Brain microvascular endothelial cell (primary cell): ENCODE measurements at places on chromosomes 1 and 21.

DNA sequence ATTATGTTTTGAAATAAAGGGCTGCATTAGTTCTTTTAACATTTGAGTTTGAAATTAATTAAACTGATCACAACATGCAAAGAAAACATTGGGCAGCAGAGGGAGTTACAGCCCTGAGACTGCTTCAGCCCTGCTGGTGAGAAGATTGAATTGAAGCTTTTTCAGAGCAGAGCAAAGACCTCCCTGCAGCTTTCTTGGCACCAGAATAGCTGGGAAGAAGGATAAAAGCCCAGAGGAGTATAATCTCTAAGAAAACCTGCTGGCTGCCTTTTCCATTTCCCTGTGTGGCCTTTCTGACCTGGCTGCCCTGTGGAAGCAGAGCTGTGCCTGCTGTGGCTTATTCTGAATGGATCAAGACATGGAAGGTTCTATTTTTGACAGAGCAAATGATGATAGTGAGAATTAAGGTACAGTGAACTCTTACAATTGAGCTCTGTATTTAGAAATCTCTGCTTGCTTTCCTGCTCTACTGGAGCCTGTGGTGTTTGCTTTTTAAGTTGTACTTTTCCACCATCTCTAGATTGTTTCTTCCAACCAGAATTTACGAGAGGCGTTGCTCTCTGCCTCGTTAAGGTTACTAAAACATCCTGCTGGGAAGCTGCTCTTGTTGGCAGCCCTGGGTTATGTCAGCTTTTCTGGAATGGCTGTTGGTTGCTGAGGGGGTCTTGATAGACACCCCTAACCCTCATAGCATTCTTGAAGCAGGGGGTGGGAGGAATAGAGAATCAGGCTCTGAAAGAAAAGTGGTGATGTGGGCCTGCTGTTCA, 9.9 kb downstream of the SNRPE start:
- peak; percentile 67 for DNase-seq

- DNase-seq, result peak; percentile 12
Observed at GRCh38 chr1:244603498-244603897, 49.4 kb upstream of the DESI2 start.

DNA sequence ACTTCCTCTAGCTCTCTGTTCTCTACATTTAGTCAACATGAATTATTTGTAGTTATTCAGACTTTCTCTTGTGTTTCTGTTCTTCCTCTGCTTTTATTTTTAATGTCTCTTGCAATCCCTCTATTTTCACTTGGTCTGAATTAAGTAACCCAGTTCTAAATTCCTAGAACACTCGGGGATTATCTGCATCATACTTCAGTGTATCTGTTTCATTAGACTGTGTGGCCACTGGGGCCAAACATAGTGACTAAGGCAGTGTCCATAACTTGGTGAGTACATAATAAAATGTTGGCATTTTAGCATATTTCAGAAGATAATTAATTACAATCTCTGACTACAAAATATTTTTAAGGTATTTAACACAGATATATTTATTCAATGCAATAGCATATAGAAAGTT, 1087.2 kb upstream of the B3GALT2 start:
- DNase-seq, result no peak

DNA sequence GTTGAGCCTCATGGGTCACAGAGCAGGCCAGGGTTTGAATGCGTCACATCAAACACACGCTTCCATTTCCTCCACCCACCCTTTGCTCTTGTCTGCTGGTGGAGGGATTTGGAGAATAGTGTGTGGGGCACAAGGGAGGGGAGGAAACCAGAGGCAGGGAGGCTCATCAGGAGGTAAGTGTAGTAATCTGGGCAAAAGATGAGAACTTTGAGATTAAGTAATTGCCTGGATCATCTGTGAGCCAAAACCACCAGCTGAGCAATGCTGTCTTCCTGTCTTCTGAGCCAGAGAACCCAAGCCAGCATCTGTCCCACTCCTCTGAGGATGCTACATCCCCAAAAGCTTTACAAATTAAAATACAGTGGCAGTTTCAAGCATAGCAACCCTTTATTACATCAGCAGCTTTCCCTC, 45.2 kb downstream of the C8B start:
- DNase-seq, result no peak

GRCh38 chr1:53657891-53658396, 81.0 kb downstream of the GLIS1 start:
- no peak for DNase-seq

- DNase-seq, result no peak
Observed at GRCh38 chr1:152514715-152515433, 592 bp downstream of the CRCT1 start.

GRCh38 chr1:26363549-26364448, 8.8 kb downstream of the ZNF683 start:
- peak; percentile 67 for DNase-seq

GRCh38 chr1:243712941-243713340, 137.1 kb downstream of the AKT3 start:
- no peak for DNase-seq
